Kidney (tissue), 22 donors: ENCODE measurements at places on chromosomes 1 and 21.
A peak's percentile ranks its signal among the peaks of the same experiment; 100 is the strongest.

DNA sequence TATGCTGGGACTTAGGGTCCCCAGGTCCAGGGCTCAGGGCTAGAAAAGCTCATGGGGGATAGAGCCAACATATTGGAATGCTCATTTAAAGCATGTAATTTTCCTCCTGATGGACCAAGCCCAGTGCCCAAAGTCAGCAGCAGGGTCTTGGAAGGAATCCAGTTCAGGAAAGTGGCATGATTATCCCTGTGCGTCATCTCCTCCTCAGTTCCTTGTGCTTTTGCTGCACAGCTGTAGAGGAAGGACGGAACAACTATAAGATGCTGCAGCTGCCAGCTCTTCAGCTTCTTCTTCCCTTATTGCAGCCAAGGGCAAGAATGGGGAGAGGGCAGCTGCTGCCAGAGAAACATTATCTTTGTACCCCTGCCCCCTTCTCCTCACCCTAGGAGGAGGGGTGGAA is 58.4 kb downstream of the OVGP1 start:
- no peak overlapping the region for H3K27ac ChIP-seq
- H3K4me1 ChIP-seq = no peaks in the 10 kb centered on the region
- no peak overlapping the region for H3K4me3 ChIP-seq
- DNase-seq = no peak
- no peaks in the 10 kb centered on the region for H3K27me3 ChIP-seq
- no peaks in the 10 kb centered on the region for H3K36me3 ChIP-seq

GRCh38 chr1:74396933-74397332 is 115.5 kb downstream of the LRRC53 start:
- peak; percentile 67 for DNase-seq
- H3K4me1 ChIP-seq = peaks cover 2% of the 10 kb centered on the region
- no peaks in the 10 kb centered on the region for H3K27me3 ChIP-seq
- H3K4me3 ChIP-seq = no peak overlapping the region
- no peaks in the 10 kb centered on the region for H3K36me3 ChIP-seq

DNA sequence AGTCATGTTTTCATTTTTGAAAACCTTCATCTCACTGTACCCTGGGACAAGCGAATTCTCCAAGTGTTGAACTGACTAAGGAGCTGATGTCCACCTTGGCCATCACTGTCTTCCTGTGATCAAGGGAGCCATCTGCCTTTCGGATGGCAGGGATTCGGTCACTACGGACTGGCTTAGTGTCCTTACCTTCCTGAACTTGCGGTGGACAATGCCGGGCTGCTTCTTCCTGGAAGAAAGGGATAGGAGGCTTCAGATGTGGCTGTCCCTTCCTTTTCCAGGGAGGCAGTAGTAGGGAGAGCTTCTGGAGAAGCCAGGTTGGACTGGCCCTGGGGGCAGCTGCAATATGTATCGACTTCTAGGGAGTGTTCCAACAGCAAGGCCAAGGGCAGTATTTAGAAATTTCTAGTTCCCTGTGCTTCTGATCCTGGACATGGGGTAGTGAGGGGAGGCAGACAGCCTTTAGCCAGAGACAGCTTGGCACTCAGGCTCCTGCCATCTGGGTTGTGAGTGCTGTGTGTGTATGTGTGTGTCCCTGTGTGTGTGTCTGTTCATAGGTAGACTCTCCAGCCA is 114.6 kb downstream of the IER5 start:
- no peak overlapping the region for H3K27ac ChIP-seq
- no peak overlapping the region for H3K4me3 ChIP-seq
- H3K27me3 ChIP-seq = no peaks in the 10 kb centered on the region
- H3K36me3 ChIP-seq = no peaks in the 10 kb centered on the region
- peaks cover 5% of the 10 kb centered on the region for H3K4me1 ChIP-seq

DNA sequence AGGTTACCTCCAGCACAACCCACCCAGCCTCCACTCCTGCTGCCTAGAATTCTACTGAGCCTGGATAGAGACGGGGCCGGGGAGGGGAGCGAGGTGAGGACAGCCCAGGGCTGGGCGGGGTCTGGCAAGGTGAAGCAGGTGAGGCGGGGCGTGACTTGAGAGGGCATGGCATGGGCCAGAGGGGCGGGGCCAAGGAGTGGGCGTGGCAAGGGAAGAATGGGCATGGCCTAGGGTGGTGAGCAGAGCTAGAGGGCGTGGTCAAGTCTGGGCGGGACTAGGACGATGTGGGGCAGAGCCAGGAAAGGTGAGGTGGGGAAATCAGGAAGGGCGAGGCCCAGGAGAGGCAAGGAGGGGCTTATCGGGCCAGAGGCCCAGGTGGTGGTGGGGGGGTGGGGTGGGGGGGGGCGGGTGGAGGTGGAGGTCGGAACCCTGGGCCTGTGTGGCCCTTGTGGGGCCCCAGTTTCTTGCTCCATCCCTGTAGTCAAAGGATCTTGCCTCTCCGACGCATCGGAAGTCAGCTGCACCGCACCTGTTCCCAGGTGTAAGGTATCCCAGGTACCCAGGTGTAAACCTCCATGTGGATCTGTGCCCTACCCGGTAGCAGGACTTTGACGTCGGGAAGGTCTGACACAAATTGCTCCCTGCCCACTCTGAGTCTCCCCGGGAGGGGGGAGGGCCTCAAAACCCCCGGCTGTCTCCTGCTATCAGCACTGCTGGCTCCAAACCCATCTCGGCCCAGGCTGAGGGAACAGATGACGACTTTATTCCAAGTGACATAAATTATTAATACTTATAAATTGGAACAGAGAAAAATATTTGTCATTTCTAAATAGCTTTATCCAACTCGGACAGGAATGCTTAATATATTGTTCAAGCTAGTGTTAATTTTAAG is 32.9 kb upstream of the UTS2 start:
- H3K27ac ChIP-seq = no peak overlapping the region
- peak; percentile 20 for DNase-seq
- H3K4me3 ChIP-seq = no peak overlapping the region
- no peaks in the 10 kb centered on the region for H3K4me1 ChIP-seq
- H3K36me3 ChIP-seq = no peaks in the 10 kb centered on the region
- no peaks in the 10 kb centered on the region for H3K27me3 ChIP-seq

DNA sequence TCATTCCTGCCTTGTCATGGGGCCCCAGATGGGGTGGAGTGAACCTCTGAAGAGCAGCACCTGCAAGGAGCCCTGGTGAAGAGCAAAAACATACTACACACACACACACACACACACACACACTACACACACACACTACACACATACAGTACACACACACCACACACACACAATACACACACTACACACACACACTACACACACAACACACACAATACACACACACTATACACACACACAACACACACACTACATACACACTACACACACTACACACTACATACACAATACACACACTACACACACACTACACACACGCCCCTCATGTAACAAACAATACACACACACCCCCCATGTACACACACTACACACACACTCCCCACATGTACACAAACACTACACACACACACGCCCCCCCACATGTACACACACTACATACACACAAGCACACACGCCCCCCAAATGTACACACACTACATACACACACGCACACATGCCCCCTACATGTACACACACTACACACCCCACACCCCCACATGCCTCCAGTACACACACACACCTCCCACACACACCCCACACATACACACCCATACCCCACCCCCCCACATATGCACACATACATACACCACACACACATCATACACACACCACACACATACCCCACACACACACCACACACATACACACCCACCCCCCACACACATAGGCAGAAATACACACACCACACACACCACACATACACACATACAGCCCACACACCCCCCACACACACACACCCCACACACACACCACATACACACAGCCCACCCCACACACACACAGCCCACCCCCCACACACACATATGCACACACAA is 9.3 kb downstream of the SLC2A5 start:
- no peak overlapping the region for H3K27ac ChIP-seq
- no peaks in the 10 kb centered on the region for H3K27me3 ChIP-seq
- no peaks in the 10 kb centered on the region for H3K36me3 ChIP-seq
- no peaks in the 10 kb centered on the region for H3K4me1 ChIP-seq

DNA sequence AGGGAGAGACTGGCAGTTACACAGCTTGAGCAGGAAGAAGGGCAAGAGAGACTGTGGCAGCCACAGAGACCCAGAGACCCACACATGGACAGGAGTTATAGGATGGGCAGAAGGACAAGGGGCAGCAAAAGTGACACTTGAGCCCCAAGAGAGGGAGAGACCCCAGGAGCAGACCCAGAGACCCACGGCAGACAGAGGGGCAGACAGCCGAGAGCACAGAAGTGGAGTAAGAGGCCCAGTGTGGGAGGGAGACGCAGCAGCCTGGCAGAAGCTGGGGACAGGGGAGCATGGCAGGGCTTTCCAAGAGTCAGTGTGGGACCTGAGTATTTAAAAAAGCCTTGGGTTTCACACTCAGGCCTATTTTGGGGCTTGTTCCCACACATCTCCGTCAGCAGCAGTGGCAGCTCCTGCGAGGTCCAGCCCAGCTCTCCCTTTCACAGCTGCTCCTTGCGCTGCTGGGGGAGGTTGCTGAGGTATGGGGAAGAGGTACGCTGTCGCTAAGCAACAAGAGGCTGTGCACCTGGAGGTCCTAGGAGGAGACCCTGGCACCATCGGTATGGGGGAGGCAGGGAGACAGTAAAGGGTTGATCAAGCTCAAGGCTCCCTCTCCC is 9.0 kb upstream of the MEF2D start:
- no peak overlapping the region for H3K27ac ChIP-seq
- no peaks in the 10 kb centered on the region for H3K27me3 ChIP-seq
- no peaks in the 10 kb centered on the region for H3K36me3 ChIP-seq
- DNase-seq = peak; percentile 25
- no peak overlapping the region for H3K4me3 ChIP-seq
- H3K4me1 ChIP-seq = no peaks in the 10 kb centered on the region

DNA sequence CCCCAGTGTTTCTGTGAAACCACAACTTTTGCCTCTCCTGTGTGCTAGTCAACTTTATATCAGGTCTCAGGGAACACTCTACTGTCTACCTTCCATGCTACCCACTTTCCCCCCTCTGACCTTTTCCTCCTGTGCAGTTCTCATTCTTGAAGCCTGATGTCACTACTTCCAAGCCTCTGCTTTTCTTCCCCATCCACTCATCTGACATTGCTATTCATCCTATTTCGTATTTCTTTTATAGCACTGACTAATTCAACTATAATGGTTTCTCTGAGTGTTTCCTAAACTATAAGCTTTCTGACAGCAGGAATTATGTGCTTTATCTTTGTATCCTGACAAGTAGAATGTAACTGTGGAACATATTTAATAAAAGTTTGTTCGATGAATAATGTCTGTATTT is 18.2 kb upstream of the DPH5 start:
- H3K27me3 ChIP-seq = no peaks in the 10 kb centered on the region
- no peak overlapping the region for H3K27ac ChIP-seq
- H3K36me3 ChIP-seq = no peaks in the 10 kb centered on the region
- H3K4me1 ChIP-seq = no peaks in the 10 kb centered on the region

DNA sequence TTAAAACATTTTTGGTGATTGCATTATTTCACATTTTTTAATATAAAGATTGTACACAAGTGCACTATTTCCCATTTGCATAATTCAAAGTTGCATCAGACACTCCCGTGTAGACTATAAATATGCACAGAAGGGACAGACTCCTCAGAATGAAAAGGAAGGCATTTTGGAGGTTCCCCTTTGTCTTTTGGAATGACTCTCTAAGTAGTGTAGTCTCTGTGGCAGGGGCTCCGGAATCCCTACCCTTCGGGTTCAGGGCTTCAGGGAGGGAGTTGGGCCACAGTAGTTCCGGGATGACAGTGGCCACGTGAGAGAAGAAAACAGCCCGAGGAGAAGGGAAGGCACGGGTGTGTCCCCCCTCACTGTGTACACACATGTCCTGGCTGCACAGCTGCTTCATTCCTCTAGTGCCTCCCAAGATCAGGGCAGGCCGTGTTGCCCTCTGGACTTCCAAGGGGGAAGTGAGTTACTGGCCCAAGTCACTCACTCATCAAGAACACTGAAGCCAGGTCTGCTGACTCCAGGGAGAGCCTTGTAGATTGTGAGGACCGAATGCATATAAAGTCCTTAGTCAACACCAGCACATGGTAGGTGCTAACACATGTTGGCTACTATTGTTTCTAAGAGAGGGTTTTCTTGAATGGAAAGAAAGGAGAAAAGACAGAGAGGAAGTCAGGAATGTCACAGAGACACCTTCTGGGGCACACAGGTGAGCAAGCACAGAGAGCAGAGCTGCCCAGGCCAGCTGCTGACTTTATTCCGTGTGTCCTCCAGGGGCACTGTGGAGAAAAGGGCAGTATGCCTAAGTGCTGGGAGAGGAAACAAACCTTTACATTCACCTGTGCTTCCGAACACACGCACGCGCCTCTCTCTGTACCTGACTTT is 39.8 kb downstream of the LHX4 start:
- H3K4me1 ChIP-seq = peaks cover 22% of the 10 kb centered on the region
- H3K27me3 ChIP-seq = no peaks in the 10 kb centered on the region
- peaks cover 2% of the 10 kb centered on the region for H3K36me3 ChIP-seq

- H3K4me1 ChIP-seq = no peaks in the 10 kb centered on the region
- no peak overlapping the region for H3K27ac ChIP-seq
- no peak overlapping the region for H3K4me3 ChIP-seq
- H3K36me3 ChIP-seq = no peaks in the 10 kb centered on the region
- no peak for DNase-seq
- no peaks in the 10 kb centered on the region for H3K27me3 ChIP-seq
These were observed 61.9 kb upstream of the RABGAP1L start for GRCh38 chr1:174097426-174097825.

GRCh38 chr1:106846656-106847055 is 209.8 kb upstream of the PRMT6 start:
- DNase-seq = no peak
- H3K27ac ChIP-seq = peak overlapping the region; percentile 33

GRCh38 chr1:4178501-4179113 is 278.5 kb upstream of the C1orf174 start:
- H3K4me3 ChIP-seq = no peak overlapping the region
- no peaks in the 10 kb centered on the region for H3K36me3 ChIP-seq
- H3K27ac ChIP-seq = no peak overlapping the region
- no peak for DNase-seq

GRCh38 chr21:37149411-37149810 is 76.4 kb downstream of the TTC3 start:
- H3K27me3 ChIP-seq = no peaks in the 10 kb centered on the region
- peaks cover 22% of the 10 kb centered on the region for H3K36me3 ChIP-seq
- no peaks in the 10 kb centered on the region for H3K4me1 ChIP-seq

DNA sequence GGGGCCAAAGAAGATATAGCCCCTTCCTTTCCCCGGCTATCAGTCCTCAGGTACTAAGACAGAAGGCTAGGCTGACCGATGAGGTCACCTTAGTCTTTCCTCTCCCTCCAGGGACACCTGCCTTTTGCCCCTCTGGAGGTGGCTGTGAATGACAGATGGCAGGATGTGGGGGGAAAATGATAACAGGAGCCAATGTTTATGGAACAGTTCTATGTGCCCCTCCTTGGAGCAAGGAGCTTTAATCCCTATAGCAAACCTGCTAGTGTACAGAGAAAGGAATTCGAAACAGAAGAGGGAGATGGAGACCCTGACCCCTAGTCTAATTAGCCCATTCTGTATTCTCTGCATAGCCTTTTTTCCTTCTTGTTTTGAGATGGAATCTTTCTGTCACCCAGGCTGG is 28.1 kb downstream of the SERINC2 start:
- no peak for DNase-seq
- H3K27me3 ChIP-seq = no peaks in the 10 kb centered on the region
- no peaks in the 10 kb centered on the region for H3K36me3 ChIP-seq
